HTR-8/SVneo (cell line): ENCODE measurements at places on chromosomes 2 and 18.
A peak's percentile ranks its signal among the peaks of the same experiment; 100 is the strongest.

DNA sequence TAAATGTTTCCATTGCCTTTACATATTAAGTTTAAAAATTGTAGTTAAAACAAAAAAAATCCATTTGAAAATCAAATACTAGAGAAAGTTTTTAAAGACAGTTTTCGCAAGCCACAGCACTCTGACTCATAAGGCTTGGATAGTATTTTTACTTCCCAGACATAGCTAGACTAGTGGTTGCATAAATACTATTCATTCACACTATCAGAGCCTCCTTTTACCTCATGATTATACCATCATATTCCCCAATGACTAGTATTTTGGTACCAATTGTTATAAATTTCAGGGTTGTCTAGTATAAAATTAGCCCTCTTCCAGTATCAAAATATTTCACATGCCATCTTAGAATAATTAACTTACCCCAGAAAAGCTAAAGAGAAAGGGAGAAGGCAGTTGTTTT is 393.5 kb downstream of the ERBB4 start:
- no peak for DNase-seq

DNA sequence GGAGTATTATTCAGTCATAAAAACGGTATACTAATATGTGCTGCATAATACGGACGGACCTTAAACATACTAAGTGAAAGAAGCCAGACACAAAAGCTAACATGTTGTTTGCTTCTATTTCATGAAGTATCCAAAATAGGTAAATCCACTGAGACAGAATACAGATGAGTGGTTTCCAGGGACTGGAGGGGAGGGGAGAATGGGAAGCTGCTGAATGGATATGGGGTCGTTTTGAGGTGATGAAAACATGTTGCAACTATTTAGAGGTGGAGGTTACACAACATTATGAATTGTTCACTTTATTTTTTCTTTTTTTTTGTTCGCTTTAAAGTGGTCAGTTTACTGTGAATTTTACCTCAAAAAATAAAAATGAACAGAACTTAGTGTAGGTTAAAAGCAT is 52.9 kb downstream of the RAB10 start:
- no peak for DNase-seq

DNA sequence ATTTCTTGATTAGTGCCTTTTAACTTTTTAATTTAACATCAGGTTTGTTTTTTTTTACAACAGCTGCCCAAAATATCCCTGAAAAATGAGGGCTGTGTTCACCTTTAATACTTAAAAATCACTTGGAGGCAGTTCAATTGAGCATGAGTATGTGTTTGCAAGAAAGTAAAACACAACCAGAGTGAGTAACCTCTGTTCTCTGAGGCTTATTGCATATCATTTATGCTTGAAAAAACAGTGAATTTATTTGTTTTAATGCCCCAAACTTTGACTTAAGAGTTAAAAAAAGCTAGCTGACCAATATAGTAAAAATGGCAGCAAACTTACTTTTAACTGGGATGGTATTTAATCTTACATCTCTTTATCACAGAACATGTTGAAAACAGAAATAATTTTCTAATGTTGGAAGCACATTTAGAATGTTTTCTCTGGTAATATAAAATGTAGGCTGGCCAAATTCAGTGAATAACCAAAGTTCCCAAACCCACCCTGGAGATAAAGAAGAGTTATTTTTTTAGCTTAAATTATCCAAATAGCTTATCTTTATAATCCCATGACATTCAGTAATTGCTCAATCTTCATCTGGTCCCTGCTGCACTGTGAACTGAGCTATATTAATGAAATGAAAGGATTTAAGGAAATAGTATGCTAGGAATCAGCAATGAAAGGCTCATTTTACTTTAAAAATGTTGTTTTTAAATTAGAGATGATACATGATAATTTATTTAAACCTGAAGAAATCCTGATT is 24.8 kb upstream of the EFEMP1 start:
- DNase-seq: no peak

DNA sequence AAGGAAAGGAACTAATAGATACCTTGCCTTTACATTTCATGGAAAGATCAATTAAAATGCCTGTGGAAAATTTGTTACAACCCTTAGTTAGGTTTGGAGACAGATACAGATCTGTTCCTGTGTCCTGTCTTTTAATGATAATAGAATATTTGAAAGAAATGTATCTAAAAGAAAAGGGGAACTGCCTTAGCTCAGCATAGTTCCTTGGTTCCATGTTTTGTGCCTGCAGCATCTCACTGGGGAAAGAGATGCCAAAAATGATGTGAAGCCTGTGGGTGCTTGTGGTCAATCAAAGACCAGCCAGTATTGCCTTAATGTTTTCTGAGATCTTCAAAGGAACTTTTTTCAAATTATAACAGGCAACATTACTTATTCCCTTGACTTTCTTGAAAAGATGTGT is 147.6 kb downstream of the ADCYAP1 start:
- no peak for DNase-seq

DNA sequence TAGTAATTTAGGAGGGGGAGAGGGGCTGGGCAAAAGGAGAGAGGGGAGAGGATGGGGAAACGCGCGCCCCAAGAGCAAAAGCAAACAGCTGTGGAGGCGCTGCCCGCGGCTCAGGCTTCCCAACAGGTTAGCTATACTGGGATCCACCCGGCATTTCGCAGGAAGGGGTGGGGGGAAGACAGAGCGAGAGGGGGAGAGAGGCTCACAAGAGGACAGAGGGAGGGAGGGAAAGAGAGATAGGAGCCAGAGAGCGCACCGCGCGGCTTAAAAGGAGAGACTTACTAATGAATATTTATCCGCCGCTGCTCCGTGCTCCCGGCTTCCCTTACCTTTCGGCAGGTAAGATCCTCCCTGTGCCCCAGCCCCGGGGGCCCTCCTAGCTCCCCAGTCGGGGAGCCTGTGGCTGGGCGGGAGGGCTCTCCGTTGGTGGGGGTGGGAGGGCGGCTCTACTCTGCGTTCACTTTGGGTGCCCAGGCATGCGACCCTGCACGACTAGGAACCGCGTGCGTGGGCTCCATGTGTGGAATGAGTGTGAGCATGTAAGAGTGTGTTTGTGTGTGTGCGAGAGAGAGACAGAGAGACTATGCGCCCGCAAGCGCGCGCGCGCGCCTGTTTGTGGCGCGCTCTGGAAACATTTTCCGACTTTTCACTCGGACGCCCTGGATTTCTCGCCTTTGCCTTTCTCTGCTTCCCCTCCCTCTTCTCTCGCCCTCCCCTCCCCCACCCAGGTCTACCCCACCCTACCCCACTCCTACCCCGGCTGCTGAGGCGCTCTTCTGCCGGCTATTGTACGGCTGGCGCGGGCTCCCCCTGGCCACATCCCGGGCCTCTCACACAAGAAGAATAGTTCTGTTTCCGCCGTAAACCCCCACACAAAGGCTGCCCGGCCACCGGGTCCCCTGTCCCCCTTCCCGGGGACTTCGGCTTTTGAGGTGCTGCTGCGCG is 7.2 kb upstream of the SIX3 start:
- no peak for DNase-seq

- peak; percentile 5 for DNase-seq
Observed at GRCh38 chr2:102708847-102709559, 52.8 kb upstream of the TMEM182 start.

- DNase-seq: no peak
Observed at GRCh38 chr2:99079226-99079625, 62.3 kb upstream of the C2orf15 start.

DNA sequence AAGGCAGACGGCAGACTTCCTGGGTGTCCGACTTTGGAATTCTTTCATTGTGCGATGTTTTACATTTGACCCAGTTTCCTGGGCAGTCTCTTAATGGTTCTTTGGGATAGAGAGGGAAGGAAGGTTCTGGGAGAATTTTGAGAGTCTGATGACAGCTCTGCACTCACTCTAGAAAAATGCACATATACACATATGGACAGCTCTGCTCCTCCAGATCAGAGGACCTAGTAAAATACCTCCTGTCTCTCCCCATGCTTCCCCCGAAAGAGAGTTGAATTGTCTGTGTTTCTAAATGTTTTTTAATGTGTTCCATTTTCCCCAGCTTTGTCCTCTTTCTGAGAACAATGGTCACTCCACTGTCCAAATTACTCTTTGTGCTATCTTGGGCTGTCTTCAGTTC is 102.0 kb upstream of the CXCR4 start:
- DNase-seq: no peak

DNA sequence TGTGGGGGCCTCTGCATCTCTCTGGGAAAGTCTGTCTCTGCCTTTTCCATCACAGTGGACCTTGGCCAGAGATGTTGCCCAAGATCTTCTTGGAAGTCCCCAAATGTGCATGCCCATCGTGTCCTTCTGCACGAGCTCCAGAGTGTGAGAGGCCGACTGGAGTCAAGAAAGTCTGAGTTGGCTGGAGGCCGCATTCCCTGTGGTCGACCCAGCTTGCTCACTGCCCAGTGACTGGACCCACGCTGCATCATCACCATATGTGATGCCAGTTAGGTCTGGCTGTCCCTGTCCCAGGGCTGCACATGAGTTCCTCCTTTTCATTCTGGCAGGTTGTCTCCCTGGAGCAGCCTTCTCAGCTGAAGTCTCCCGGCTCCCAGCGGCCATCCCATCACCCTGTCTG is 93.8 kb downstream of the ARL4C start:
- no peak for DNase-seq

GRCh38 chr18:41320100-41320499 is 634.9 kb upstream of the PIK3C3 start:
- DNase-seq: no peak

- DNase-seq: no peak
Observed at GRCh38 chr2:48479915-48480314, 50.0 kb upstream of the STON1 start.

- peak; percentile 56 for DNase-seq
Observed at GRCh38 chr2:225025917-225026571, 16.2 kb downstream of the DOCK10 start.

- peak; percentile 91 for DNase-seq
Observed at GRCh38 chr18:9102508-9103375, at the start of gene NDUFV2. NDUFV2 (plus strand) TSS chr18:9102699; CDS start chr18:9102744, 45 bp downstream.

GRCh38 chr2:113840518-113840917 is 49.4 kb upstream of the ACTR3 start:
- no peak for DNase-seq

DNA sequence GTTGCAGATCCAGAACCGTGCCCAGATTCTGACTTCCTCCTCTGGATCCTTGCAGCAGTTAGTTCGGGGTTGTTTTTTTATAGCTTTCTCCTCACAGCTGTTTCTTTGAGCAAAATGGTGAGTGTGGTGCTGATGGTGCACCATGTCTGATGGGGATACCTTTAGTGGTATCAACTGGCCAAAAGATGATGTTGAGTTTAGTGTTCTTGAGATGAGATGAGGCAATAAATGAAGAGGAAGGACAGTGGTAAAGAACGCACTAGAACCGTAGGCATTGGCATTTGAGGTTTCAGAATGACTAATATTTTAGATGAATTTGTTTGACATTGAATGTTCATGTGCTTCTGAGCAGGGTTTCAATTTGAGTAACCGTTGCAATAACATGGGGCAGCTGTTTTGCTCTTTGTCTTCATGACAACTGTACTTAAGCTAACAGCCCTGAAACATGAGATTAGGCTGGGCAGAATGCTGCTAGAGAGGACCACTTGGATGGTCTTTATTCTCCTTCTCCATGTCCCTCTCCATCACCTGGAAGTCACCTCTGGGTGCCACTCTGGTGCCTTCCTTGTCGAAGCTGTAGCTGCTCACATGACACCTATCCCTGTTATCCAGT is 3.9 kb downstream of the CTLA4 start:
- no peak for DNase-seq

DNA sequence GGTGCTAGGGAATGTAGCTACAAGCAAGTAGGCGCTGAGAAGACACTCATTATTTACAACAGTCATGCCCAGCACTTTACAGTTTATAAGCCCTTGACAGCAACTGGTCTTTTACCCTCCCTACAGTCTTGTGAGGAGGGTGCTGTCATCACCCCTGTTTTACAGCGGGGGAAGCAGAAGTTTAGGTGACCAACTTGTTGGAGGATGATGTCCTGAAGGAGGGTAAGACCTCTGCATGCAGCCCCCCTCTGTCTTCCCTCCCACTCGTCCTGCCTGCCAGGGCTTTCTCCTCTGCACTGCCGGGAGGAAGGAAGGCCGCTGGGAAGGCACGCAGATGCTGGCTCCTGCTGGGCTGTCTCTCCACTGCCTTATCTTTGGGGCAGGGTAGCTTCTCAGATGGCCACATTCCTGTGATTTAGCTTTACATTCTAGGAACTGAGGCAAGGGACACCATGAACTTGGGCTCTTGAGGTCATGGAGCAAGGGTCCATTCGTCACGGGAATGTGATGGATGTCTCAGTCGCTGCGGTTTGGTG is 972 bp downstream of the IL1R1 start:
- DNase-seq: no peak

DNA sequence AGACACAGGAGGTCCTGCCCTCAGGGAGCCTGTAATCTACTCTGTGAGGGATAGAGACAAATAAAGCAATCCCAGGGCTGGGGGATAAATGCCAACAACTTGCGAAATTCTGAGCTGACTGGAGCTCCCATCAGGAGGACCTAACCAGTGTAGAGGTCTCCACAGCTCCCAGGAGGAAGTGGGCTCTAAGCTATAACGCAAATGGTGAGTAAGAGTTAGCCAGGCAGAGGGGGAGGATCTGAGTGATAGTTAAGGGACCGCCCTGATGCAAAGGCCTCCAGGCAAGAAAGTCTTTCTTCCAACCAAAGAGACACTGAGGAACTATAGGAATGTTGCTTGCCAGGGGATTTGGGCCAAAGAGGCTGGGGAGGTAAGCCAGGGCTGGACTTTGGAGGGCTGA is 16.0 kb upstream of the ZNF532 start:
- DNase-seq: peak; percentile 62

DNA sequence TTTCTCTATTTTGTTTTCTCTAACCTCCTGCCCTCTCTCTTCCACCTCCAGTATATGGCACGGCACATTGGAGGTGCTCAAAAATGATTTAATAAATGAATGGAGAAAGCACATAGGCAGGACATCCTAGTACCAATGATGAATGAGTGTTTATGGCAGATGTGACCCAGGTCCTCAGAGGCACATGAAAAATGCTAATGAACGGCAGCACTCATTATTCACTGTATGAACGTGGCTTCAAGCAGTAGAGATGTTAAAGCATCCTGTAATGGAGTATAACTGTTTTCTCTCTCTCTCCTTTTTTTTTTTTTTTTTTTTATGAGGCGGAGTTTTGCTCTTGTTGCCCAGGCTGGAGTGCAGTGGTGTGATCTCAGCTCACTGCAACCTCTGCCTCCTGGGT is 72.4 kb downstream of the MBP start:
- no peak for DNase-seq

DNA sequence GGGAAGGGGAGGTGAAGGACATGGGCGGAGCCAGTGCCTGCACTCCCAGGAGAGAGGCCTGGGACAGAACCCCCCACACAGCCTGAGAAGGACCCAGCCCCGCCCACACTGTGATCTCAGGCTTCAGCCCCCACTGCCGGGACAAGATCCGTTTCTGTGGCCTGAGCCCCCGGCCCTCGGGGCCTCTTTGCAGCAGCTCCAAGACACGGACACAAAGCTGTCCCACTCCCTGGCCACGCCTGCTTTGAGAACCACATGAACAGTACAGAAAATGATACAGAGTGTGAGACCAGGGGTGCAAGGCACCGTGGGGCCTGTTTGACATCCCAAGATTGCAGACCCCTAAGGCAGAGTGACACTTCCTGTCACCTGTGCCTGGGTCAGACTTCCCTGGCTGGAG is 74.5 kb downstream of the TWIST2 start:
- no peak for DNase-seq

- no peak for DNase-seq
Observed at GRCh38 chr18:70197026-70197425, 8.5 kb downstream of the RTTN start.

GRCh38 chr2:95047629-95048510 is 22.4 kb downstream of the MAL start:
- DNase-seq: no peak

GRCh38 chr2:240795916-240796510 is 24.0 kb downstream of the KIF1A start:
- DNase-seq: no peak

- no peak for DNase-seq
Observed at GRCh38 chr2:233068762-233069418, 8.7 kb downstream of the INPP5D start.
